K562 (cell line): ENCODE measurements at places on chromosomes 13 and 19. TPM values are rescaled to one million over a fixed set of nuclear protein-coding genes. Genes with fewer than 3 reads are reported as not detected.
A peak's percentile ranks its signal among the peaks of the same experiment; 100 is the strongest.

RXFP2 gene
- not detected in 2 replicates for polyA plus RNA-seq

URAD gene
- not detected in 2 replicates for polyA plus RNA-seq

LAIR2 gene
- polyA plus RNA-seq = not detected in 2 replicates

CDX2 gene
- polyA plus RNA-seq = not detected in 2 replicates

POSTN gene
- 0.01 TPM in 1 of 2 replicates, not detected in the other for polyA plus RNA-seq

KLK3 gene
- polyA plus RNA-seq = not detected in 2 replicates

SPIB gene
- 0.53 and 0.92 TPM in 2 replicates for polyA plus RNA-seq

GRCh38 chr13:113585896-113586295, 1.3 kb downstream of the TFDP1 start:
- DNase-seq = no peak

DNA sequence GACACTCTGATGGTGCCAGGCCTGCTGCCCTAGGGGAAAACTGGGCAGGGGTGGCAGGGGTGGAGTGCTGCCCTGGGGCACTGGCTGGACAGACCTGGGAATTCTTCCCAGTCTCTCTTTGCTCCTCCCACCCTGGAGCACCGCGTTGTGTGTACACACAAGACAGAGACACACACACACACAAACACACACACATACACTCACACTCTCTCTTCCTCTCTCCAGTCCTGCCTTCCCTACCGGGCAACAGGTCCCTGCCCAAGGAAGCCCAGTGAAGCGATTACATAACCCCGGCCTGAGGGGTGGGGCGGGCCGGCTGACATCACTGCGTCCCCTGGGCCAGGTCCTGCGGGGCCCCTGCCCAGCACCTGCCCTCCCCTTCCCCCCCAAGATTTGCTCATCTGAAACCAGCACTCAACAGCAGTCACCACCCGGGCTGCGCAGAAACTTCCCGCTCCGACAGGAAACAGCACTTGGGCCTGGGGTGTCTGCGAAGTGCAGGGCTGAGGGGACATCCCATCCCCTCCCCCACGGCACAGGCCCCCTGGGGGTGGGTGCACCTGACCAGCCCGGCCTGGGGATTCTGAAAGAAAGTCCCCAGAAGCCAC, 1.2 kb downstream of the MKNK2 start:
- peak; percentile 59 for DNase-seq

- no peak for DNase-seq
These were observed 4.6 kb upstream of the ACTL9 start for GRCh38 chr19:8703223-8703622.

- no peak for DNase-seq
These were observed 207.7 kb upstream of the DACH1 start for GRCh38 chr13:72074663-72075062.

- peak; percentile 91 for DNase-seq
These were observed 37.6 kb upstream of the FLT1 start for GRCh38 chr13:28532388-28533124.

DNA sequence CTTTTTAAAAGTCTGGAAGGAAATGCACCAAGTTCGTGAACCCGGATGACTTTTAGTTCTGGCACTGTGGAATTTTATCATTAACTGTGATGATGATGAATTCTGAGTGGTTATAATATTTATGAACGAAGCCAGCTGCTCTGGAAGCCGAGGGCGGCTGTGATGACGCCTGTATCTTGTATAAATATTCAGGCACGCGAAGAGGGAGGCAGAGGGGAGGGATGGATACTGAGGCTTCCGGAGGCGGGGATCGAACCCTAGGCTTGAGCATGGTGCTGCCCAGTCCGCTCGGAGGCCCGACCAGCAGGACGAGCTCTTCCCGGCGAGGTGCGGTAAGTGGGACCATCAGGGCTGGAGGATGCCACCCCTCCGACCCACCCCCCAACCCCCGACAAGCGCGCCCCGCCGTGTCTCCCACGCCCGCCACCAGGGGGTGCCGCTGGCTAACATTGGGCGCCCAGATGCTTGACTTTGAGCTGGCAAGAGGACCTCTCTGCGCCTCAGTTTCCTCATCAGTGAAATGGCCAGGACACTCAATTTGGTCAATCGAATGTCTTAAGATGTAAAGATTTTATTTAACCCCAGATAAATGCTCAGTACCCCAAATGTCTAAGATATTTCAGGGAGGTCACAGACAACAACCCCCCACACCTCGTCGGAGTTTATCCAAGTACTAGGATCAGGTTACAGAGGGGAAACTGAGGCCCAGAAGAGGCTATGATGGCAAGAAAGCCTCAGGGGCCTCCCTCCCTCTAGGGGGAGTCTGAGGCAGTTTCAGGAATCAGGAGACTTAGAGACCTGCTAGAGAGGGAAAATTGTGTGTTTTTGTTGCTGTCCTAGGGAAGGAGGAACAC, 4.5 kb upstream of the RAB3A start:
- peak; percentile 71 for DNase-seq

DNA sequence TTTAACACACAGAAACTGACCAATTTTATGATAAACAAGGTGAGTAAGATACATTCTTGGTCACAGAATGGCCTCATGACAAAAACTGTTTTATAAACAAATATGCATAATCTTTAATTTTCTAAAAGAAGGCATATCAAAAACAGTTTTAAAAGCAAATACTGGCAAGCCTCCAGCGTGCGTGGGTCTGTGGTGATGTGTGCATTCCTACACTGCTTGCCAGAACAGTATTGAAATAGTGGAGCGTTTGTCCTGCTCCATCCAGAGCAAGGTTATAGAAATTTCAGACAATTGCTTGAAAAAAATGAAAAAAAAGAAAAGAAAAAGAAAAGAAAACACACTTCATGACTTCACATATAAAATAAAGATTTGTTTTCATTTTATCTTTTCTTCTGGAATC, 140.9 kb downstream of the MZT1 start:
- DNase-seq = no peak

GRCh38 chr13:42874221-42874620, 92.8 kb downstream of the FAM216B start:
- DNase-seq = no peak

DNA sequence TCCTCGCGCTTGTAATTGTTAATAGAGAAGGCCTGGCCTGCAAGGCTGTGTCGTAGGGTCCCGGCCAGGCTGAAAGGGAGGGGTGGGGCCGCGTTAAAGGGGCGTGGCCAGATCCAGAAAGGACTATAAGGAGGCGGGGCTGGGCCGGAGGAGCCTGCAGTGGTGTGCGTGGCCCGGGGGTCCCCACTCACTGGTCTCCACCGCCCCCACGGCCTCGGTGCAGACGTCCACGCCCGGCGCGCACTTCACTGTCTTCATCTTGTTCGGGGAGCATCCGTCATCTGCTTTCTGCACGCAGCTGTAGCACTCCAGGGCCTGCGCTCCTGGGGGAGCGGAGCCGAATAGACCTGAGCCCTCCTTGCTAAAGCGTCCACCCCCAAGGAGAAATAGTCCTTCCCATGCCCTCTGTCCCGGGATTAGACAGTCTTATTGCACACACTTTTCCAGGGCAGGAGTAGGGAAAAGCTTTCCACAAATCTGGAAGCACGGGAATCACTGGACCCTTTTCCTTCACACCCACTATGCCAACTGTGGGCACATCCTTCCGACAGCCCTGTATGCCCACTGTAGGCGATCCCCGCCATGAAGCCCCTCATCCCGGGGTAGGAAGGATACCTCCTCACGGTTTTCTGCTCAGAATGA, 1.2 kb downstream of the LYPD3 start:
- DNase-seq = peak; percentile 73

DNA sequence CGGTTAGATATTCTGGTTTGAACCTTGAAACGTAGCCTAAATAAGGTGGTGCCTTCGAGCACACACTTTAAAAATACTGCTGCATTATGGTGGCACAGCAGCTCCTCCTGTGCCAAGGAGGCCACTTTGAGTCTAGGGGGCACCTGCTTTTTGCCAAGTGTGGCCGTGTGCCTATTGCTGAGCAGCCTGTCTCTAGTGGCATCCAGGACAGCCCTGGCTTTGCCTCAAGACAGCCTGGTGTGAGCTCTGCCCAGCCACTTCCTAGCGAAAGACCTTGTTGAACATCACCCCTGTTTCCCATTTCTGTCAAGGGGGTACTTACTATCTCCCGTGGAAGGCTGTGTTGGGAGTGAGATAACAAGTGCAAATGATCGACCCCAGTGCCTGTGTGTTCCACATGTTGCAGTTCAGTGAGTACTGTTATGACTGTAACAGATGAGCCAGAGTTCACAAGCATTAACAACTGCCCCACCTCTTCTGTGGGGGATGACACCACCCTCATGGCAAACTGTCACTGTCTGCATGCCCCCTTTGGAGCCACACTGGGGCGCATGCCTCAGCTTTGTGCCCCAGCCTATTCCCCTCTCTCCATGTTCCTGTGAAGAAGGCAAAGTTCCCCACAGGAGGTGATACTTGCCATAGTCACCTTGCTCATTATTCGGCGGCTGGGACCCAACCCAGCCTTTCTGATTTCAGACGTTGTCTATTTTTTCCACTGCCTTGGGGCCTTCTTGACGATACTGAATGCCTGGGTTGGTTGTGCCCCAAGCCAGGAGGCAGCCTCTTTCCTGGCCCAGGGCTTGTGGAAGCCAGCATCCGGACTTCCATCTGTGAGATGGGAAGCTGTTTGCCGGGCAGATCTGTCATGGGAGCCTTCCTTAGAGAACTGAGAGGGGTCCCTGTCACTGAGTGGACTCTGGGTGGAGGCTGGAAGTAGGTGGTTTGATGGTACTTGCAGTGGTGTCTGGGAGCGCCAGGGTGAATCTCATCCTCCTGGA, 5.4 kb downstream of the GATAD2A start:
- peak; percentile 20 for DNase-seq

- no peak for DNase-seq
These were observed 35.0 kb downstream of the ITM2B start for GRCh38 chr13:48268019-48268418.

GRCh38 chr19:35093941-35094647, 21.5 kb upstream of the FXYD3 start:
- DNase-seq = no peak

DNA sequence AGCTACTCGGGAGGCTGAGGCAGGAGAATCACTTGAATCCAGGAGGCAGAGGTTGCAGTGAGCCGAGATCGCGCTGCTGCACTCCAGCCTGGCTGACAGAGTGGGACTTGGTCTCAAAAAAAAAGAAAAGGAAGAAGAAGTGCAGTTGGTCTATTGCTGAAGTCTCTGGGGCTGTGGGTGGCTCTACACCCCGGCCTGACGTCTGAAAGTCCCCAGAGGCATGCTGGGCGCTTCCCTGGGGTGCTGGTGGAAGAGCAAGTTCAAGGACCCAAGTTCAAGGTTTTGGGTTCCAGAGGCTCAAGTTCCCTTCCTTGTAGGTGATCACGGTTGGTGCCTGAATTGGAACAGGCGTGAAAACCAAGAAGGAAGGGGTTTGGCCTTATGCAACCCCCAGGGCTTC, 3.8 kb downstream of the HCN2 start:
- DNase-seq = no peak

- DNase-seq = peak; percentile 83
These were observed 4.8 kb downstream of the PNKP start for GRCh38 chr19:49862391-49863253.

DNA sequence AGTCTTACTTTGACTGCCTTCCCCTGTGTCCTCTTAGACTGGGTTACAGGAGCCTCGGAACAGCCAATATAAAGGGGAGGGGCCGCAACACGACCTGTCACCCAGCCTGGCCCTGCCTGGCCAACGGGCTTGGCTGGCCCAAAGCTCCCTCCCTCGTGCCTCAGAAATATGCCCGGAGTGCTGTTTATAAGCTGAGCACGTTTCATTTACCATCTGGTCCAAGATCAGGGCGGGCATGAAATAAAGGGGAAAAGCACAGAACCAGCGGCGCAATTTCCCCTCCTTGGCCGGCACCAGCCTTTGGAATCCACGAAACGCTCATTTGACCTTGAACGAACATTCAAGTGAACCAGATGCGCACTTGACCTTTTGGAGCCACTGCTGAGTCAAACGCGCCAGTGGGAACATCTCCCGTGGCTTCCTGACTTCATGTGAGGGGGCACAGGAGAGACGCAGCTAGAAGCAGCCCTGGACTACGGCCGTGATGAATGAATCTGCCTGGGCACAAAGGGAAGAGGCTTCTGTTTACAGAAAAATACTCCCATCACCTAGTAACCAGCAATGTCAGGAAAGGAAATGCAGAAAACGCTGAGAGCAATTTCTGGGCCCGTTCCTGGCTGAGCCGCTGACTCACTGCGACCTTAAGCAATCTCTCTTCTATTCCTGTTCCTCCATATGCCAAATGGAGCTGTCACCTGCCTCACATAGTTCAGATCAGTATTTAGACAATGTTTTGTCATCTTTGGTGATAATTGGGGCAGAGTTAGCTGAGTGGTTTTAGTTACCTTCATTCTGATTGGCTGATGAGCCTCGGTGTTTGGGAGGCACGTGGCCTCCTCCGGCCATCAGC, 53.3 kb downstream of the RFX2 start:
- peak; percentile 53 for DNase-seq

DNA sequence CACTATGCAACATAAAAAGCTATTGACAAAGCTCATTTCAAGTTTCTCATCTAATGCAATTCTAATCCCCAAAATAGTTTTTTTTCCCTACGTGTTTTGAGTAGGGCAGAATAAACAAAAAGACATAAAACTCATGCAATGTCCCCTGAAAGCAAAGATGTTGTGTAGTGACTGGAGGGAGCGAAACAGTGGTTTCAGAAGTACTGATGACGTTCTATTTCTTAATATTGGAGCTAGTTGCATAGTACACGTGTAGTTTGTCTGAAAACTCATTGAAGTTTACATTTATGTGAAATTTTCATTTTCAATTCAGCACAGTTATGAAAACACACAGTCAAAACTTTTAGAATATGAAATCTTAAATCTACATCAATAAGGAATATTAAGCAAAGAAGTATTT, 31.6 kb downstream of the USP12 start:
- DNase-seq = no peak

DNA sequence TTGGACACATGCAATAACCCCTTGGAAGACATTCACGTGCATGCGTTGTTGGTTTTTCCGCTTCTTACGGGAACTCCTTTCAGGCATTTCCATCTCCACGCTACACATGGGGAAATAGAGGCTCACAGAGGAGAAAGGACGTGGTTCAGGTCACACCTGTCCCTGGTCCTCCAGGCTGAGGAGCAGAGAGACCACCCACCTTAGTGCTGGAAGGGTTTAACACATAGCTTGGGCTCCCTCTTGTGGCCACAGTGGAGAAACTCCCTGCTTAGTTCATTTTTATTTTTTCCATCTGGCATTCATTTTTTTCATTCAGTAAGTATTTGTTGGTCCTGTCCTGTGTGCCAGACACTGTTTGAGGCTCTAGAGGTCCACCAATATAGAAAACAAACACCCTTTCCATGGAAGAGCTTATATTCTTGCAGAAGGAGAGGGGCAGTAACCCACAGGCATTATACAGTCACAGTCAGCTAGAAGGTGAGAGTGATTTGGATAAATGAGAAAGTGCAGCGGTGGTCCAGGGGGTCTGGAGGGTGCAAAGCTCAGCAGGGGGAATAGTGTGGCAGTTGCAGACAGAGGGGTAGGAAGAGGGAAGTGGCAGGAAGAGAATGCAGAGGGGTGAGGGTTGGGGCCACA, 24.2 kb upstream of the TTYH1 start:
- DNase-seq = peak; percentile 52

DNA sequence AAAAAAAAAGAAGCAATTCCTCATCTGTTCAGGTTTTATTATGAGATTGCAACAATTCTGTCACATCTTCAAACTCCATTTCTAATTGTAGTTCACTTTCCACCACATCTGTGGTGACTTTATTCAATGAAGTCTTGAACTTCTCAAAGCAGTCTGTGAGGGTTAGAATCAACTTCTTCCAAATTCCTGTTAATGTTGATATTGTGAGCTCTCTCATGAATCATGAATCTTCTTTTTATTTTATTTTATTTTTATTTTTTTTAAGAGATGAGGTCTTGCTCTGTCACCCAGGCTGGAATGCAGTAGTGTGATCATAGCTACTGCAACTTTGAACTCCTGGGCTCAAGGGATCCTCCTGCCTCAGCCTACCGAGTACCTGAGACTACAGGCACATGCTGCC, 19.6 kb downstream of the ARHGAP35 start:
- DNase-seq = no peak

GRCh38 chr19:17567940-17568339, 12.5 kb downstream of the COLGALT1 start:
- no peak for DNase-seq
